Vein endothelial cell (primary cell): ENCODE measurements at places on chromosomes 5 and 9. TPM values are rescaled to one million over a fixed set of nuclear protein-coding genes. Genes with fewer than 3 reads are reported as not detected.

Gene NEUROG1
- total RNA-seq: not detected in 2 replicates

Gene NUTM2G
- total RNA-seq: not detected in 2 replicates

Gene ARHGEF37
- total RNA-seq: 11.0 and 16.7 TPM in 2 replicates

Gene INPP5E
- total RNA-seq: 15.3 and 16.3 TPM in 2 replicates

Gene NTRK2
- total RNA-seq: under 0.01 and 0.10 TPM in 2 replicates

Gene FGF10
- total RNA-seq: not detected in 2 replicates

Gene ORM2
- total RNA-seq: not detected in 2 replicates

Gene F2RL1
- 126 and 135 TPM in 2 replicates for total RNA-seq
